ENCODE measurements at places on chromosomes 7 and 10. TPM values are rescaled to one million over a fixed set of nuclear protein-coding genes. Genes with fewer than 3 reads are reported as not detected.
A peak's percentile ranks its signal among the peaks of the same experiment; 100 is the strongest.

DNA sequence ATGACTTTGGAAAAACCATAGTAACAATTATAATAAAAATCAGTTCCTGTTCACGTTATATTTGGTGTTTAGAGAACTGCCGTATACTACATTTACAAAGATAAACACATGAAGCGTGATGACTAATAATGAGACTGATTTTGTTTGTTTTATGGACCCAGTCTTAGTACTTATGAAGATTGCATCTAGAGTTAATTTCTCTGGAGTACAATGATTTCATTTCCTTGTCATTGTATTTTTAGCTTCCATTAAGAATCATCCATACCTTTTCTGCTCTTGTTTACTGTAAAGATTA, 2.9 kb downstream of the RBM20 start:
- DNase-seq, result no peak

- no peak for DNase-seq
Observed at GRCh38 chr10:61961278-61961677, 59.8 kb downstream of the ARID5B start.

GRCh38 chr10:97138174-97138573, 47.6 kb downstream of the SLIT1 start:
- DNase-seq, result peak; percentile 26

DNA sequence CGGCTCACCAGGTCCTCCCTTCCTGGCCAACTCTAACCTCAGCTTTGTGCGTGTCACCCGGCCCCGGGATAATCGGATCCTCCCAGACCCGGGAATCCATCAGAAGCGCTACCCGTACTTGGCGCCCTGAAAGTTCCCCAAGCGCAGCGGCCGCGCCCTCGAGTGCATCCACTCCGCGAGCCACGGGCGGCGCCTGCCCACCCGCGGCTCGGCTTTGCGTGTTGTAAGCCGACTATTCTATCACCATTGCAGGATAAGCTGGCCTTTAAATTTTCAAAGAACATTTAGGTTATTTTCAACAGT, 35.7 kb upstream of the EBLN1 start:
- DNase-seq, result no peak

DNA sequence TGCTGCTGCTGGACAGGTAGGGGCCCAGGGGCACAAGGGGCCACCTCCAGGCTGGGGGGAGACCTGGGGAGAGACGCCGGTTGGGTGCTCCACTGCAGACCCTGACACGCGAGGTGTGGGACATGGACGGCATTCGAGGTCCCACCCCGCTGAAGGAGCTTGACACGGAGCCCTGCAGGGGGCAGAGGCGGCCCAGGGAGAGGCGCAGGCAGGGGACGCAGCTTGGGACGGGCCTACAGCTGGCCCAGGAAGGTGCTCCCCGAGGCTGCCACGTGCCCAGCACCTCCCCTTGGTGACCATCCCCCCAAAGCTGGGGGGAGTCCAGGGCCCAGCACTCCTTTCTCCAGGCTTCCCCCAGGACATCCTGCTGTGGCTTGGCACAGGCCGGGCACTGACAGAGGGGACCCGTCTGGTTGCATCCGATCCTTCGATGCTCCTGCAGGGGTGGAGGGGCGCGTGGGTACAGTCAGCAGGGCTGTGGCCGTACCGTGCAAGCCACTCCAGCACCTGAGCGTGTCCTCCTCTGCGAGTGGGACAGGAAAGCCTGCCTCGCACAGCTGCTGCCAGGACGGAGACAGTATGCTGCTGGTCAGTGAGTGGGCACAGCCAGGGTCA, 174.4 kb downstream of the ELFN1 start:
- no peak for DNase-seq

- no peak for DNase-seq
Observed at GRCh38 chr10:48366261-48366660, 59.8 kb downstream of the MAPK8 start.

DNA sequence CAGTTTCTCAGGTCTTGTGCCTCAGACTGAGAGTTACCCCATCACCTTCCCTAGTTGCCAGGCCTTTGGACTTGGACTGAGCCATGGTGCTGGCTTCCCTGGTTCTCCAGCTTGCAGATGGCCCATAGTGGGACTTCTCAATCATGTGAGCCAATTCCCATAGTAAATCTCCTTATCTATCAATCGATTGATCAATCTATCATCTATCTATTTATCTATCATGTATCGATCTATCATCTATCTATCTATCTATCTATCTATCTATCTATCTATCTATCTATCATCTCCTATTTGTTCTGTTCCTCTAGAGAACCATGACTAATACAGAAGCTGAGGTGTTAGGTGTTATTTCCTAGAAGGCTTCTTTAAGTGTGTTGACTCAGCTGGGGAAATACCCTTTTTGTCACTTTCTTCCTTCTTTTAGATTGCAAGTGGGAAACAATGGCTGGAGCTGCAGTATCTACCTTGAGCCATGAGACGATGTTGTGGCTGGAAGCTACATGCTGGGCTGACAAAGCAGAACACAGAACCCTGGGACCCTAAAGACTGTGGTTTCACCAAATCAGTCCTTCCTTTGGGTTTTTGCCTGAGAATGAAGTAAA, 234.7 kb upstream of the GLI3 start:
- DNase-seq, result no peak

DNA sequence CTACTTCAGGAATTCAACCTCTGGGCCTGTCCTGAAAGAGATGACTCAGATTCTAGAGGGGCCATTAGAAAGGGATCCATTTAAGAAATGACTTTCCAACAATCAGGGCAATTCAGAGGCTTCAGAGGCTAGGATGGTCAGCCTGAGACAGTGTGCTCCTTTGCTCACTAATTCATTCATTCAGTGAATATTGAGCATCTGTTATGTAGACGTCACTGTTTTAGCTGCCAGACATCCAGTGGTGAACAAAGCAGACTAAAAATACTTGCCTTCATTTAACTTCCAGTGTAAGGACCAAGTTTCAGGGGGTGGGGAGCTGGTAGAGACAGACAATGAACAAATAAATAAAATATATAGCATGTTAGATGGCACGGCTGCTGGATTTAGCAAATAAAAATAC, 1.6 kb downstream of the KIAA1217 start:
- no peak for DNase-seq

GRCh38 chr10:67603701-67604100, 92.3 kb downstream of the CTNNA3 start:
- no peak for DNase-seq

DNA sequence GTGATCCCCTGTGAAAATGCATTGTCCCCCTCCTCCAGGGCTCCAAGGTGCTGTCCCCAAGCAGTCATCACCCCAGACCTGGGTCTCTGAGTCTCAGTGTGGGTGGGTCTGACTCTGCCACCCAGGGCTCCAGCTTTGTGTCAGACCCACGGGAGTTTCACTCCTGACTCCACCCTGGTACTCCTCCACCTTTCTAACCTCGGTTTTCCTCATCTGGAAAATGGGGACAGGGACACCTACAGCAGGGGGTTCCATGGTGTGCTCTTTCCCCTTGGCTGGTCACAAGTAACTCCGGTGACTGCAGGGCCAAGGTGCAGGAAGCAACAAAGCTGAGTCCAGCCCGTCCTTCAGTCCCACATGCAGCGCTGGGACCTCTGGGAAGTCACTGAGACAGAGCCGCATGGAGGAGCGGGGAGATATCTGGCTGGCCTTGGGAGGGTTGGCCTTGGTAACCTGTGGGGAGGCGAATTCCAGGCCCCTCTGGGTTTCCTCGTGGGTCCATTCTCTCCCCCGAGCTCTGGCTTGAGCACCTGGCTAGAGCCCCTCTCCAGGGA, 41.8 kb upstream of the RABGEF1 start:
- DNase-seq, result no peak

DNA sequence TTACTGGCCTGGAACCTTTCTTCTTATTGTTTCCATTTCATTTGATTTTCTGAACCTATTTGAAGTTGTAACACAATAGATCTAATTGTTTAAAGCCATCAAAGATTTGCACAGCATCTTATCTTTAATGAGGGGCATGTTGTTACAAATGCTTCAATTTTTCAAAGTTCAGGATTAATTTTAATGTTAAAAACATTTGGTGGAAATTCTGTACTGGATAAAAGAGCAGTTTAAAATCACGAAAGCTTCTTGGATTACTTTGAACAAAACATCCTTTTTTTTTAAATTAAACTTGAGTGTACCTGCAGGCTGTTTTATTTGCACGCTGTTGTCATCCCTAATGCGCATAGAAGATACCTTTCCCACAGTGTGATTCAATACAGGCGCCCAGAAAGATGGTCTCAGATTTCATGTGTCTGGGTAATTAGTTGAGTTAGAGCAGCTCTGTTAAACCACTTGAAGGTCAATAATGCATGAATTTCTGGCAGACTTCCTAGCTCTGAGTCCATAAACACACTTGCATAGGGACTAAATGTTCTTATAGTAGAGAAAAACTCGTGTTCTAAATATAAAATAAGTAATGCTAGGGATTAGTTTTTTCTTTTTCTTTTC, 29.3 kb upstream of the DDX50 start:
- no peak for DNase-seq

DNA sequence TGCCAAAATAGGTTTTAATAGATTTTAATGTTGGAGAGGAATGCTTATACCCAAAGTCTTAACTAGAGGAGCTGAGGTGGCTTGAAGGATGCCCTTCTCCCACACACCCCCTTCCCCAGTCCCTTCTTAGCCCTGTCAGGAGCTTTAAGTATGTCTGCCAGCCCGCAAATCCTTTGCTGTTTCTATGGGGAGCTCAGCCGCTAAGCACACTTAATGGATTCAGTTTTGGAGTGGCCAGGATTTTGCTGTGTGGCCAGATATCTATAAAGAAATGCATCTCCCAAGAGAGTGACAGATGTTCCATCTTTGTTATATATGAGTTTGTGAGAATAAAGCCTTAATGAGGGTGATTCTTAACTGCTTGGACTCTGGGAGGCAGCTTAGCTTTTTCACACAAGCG, 152.9 kb upstream of the ZNF32 start:
- DNase-seq, result no peak

GRCh38 chr7:561631-562373, 42.2 kb upstream of the PDGFA start:
- DNase-seq, result no peak

GRCh38 chr7:41047789-41048191, 655.1 kb downstream of the INHBA start:
- DNase-seq, result no peak

GRCh38 chr7:40468891-40469864, 334.4 kb downstream of the SUGCT start:
- no peak for DNase-seq

DNA sequence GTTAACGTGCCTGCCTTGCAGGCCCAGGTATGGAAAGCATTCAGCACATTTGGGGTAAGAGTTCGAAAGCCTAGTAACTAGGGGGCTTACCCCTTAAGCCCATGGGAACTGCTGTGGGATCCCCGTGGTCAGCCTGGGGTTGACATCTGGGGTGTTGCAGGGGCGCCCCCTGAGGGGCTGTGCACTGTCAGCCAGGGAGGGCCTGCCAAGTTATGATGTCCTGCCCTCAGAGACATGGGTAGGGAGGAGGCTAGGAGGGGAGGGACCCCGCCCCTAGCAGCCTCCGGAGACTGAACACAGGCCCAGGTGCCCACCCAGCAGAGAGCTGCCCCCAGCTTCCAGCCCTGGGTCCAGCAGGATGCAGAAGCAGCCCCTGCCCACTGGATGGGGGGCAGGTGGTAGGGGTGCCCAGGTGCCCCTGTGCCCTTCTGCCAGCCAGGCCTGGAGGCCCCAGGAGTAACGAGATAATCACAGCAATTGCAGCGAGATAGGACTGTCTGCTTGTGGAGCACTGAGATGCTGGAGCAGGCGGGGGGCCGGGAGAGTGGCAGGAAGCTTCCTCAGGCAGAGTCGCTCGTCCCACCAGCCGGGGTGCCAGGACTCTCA, 153.3 kb downstream of the UBE2H start:
- no peak for DNase-seq

DNA sequence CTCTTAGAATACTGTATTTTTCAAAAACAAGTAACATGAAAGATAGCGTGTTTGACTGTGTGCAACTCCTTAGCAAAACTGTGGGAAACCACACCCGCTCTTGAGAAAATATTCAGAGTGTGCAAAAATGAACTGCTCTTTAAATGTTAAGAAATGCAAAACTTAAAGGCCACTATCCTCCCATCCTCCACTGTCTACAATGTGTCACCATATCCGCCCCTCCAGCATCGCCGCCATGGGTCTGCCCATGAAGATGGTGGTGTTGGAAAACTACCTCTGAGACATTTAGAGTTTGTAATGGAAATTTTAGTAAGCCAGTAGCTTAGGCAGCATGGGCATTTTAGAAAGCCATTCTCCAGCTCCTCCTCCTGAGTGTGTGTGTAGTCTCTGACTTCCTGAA, 20.1 kb upstream of the NMT2 start:
- no peak for DNase-seq

DNA sequence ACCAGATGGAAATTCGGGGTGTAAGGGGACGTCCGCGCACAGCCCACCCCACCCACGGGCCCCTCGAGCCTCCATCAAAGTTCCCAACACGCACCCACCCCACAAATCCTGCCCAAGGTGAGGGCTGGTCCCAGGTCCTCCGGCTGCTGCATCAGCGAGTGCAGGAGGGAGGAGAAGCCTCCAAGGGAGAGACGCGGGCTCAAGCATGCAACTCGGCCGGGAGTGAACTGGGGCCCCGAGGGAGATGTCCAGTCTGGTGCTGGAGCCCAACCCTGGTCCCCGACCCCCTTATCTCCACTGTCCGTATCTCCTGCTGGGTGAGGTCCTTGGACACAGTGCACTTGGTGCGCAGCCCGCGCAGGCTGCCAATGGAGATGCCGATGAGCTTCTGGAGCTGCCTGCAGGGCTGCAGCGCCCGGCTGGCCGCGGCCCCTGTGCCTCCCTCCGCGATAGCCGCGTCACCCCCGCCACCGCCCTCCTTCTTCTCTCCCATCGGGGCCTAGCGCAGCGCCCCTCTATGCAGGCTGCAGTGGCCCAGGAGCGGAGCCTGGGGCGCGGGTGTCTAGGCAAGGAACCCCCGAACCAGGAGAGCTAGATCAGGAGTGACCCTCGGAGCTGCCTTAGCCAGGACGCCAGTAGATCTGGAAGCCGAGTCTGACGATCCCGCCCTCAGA, 489.2 kb downstream of the ZNF33B start:
- DNase-seq, result no peak

DNA sequence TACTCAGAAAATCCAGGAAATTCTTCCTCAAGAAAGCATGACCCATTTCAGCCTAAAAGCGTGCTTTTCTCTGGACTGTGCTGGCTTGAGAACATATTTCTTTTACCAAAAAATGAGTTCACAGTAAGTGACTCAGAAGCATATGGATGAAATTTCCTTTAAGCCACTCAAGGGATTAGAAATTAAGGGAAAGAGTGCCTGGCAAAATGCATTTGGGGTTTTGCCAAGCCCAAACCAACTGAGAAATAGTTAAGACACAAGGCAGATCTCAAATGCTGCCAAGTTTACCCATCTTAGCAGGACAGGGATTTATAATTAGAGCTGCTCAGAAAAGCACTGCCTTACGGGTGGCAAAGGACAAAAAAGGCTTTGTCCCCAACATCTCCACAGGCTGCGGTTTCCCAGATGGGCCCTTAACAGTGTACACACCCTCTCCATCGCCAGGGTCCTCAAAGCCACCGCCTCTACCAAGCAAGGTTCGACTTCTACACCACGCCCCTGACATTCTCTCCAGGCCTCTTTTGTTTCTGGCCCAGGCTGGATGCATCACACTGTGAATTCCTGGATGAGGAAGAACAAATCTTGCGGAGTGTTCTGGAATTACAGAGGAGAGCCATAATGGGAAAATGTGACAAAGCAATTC, 30.1 kb upstream of the CDHR3 start:
- no peak for DNase-seq

IL6 gene
- total RNA-seq, result 207 TPM

LRRC18 gene
- total RNA-seq, result not detected

ZNF804B gene
- not detected for total RNA-seq

GPRIN2 gene
- not detected for total RNA-seq

METTL27 gene
- 4.3 TPM for total RNA-seq

PHKG1 gene
- not detected for total RNA-seq

C10orf67 gene
- total RNA-seq, result 0.09 TPM
